HEK293T (cell line): ENCODE measurements at places on chromosomes 4 and X.

DNA sequence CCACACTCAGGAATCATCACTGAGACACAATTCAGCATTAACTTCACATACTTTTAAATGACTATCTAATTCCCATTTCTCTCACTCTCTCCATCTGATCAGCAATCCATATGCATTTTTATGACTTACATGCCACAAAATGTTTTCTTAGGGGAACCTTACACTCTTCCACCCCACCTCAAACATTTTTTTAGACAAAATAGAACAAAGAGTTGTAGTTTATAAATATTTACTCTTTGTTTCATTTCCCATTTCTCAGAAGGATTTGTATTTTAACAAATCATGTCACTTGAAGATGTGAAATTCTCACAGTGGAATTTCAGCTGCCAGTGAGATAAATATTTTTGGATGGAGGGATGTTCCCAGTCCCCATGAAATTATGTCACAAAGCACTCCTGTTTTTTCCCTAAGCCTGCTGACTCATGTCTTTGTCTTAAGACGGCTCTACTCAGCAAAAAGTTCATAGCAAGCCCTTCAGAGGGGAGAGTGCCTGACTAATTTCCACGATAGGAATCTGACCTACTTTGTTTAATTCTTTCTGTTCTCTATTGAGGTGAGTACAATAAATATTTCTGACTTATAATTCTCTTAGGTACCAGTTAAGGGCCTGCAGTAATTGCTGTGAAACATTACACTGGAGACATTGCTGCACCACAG is 257.7 kb downstream of the THOC2 start:
- no peak for DNase-seq

DNA sequence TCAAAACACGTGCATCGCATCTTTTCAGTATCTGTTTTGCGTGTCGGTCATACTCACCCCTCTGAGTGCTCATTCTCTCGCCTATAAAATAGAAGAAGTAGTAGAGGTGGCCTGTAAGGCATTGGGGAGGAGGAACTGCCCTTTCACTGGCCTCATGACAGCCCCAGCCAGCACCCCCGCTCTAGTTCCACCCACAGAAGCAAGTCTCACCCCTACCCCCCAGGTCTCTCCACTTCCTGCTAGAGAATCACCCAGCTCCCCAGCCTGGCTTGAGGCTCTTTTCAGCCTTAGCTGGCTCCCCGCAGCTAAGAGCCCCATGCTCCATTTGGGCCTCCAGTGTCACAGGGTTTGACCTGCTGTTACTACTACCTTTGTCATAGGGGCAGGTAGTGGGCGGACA is 11.8 kb downstream of the HDAC6 start:
- no peak for DNase-seq

DNA sequence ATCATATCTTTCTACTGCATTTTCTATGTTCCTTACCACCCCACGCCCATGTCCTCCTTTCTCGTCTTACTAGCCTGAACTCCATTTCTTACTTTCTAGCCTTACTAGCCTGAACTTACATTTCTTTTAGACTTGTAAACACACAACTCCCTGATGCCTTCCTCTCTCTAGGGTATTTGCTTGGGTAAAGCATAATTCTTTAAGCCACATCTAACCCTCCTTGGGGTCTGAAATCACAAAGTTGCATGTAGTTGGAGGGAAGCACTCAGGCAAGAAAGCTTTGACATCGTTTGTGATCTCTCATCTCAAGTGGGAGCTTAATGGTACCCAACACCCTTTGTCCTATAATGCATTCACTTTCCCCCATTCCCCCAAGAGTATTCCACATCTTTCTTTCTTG is 124.4 kb downstream of the SPOCK3 start:
- no peak for DNase-seq

DNA sequence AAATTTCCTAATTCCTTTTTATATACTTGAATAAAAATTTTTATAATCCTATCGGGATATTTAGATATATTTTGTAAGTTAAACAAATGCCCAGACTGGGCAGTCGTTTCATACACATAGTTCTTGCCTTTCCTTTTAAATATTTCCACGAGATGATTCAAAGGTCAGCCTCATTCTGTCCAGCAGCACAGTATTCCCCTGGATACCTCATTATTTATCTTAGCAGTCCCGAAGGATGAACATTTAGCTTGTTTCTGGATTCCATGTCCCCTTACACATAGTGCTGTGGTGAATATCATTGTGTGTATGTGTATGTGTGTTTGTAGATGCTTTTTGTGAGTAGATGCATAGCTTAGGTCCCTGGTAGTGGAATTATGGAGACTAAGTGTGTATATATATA is 38.3 kb downstream of the RAPGEF2 start:
- no peak for DNase-seq

GRCh38 chr4:64417974-64418373 is 8.7 kb upstream of the TECRL start:
- no peak for DNase-seq

DNA sequence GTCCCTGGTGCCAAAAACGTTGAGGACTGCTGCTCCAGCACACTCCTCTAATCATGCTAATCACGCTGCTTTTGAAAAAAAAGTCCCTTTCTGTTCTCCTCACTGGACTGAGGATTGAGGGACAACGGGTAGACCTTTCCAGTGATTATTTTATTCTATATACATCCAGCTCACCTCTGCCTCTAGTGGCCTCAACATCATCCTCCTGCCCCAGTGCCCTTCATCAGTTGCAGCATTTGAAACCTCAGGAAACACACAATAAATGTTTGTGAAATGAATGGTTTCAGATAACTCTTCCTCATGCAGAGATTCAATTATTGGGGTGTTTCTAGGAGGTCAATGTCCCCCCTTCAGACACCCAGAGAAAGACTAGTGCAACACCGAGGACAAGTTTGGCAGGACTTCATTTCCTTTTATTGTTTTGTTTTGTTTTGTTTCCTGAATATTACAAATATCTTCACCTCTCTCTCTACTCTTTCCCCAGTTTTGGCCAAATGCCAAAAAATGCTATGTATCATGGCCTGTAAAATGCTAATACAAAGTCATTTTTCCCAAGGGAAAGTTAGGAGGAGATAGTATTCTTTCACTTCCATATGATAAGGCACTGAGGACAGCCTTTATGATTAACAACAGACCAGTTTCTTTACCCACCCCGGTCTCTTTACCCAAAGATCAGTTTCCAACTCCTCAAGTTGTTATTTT is 460.1 kb upstream of the SLIT2 start:
- peak; percentile 33 for DNase-seq

DNA sequence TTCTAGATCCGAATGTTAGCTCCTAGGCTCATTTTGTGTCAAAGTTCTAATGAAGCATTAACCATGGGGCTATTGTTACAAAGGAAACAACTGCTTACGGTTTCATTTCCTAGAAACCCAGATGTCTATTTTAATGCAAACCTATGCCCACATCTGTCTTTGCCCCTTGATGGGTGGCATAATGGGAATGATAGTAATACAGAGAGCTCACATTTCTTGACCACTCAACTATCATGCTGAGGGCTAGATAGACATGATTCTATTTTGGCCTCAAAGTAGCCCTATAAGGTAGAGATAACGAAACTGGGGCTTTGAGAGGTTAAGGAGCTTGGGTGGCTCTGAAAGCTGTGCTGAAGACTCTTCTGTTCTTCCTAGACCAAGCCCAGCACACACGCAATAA is 1.9 kb downstream of the TLR7 start:
- DNase-seq, result no peak

GRCh38 chr4:154009191-154009590 is 220.3 kb upstream of the SFRP2 start:
- DNase-seq, result no peak

DNA sequence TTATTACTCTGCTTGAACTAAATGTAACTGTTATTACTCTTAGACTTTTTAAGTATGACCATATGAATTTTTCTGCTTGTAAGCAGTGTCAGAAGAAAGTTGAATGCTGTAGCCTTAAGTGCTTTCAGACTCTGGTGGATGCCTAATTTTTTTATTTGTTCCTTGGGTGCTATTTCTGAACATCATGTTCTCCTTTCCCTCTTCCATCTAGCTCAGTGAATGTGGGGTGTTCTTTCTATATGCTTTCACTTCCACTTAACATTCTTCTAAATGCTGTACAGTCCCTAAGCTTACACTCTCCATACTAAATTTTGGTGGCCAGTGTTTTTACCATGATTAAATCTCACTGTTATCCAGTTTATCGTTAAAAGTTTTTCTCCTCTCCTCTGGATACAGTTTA is 3.6 kb downstream of the DCK start:
- DNase-seq, result no peak

GRCh38 chr4:116590648-116591047 is 494.7 kb downstream of the TRAM1L1 start:
- DNase-seq, result no peak

DNA sequence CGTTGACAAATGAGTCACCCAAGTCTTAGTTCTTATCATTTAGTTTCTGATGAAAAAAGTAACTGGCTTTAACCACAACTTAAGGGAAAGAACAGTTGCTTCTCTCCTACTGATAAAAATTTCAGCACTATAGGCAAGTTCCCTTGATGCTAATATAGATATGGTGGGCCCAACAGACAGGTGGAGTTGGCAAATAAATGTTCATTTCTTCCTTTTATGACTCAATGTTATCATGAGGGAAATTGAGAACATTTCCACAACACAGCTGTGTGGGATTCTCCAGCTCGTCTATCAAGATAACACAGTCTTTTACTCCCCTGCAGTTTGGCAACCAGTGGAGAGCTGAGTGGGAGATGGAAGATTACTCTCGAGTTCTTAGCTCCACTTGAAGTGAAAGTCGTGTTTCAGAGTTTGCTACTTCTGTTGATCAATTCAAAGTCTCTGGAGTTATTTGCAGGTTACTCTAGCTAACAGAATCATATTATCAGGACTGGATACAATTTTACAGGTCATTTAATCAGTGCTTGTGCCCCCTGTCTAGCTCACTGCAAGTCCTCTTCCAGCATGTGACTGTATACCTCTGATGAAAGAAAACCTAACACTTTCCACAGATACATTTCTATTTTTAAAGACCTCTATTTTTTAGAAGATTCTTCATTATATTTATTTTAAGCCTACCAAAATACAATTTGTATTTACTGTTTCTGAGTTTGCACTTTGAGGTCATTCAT is 270.6 kb upstream of the GK2 start:
- DNase-seq, result no peak

- DNase-seq, result no peak
These were observed 102.2 kb upstream of the NKX1-1 start for GRCh38 chr4:1508161-1509160.

- no peak for DNase-seq
These were observed 7.3 kb upstream of the CSF2RA start for GRCh38 chrX:1261285-1261684.

DNA sequence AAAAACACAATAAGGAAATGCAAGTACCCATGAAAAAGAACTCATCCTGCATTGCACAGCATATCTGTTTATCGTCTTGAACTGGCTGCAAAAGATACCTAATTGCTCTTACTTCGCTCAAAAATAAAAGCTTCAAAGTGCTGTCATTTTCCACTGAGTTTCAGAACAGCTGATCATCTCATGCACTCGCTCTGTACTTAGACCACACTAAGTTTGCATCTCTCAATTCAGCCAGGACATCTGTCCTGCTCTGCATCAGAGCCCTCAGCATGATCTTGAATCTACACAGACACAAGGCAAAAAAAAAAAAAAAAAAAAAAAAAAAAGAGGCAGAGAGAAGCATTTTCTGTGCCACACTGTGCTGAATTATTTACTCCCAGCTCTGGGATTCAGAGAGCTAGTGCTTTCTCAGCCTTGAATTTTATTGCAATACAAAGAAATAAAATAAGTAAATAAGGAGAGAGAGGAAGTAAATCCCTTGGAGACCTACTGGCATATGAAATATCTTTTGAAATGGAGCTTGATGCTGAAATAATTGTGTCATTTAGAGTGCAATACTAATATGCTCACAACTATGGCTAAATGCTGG is 81.3 kb downstream of the PPP1R2C start:
- DNase-seq, result no peak

DNA sequence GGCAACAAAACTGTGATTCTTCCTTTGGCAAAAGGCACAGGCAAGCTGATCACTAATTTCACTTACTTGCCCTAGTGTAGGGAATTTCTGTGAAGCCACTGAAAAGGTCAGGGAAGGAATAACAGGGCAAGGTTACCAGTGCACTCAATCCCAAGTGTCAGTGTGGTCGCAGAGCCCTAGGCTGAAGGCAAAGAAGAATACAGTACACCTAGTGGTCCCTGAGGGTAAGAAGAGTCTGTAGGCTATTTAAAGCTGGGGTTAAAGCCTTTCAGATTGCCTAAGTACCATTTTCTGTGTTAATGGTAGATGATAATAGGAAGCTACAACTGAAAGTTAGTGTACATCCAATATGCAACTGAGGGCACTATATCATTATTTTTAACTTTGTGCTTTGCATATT is 173.6 kb upstream of the NRK start:
- no peak for DNase-seq

DNA sequence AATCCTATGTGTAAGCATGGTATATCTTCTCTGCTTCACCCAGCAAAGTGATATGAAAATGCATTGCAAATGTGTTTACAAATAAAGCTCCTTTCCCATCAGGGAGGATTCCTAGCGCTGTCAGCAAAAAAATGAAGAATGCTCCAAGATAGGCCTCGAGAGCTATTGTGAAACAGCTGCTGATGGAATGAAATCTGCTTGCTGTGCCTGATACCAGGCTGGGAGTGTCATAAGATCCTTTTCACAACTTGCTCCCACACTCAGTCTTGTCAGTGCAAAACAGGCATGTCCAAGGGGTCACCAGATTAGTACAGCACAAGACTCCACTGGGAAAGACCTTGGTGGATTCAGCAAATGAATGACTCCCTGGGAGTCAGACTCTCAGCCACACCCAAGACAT is 34.1 kb downstream of the HNRNPH2 start:
- no peak for DNase-seq

- DNase-seq, result no peak
These were observed 31.0 kb downstream of the TMEM131L start for GRCh38 chr4:153497091-153497531.

DNA sequence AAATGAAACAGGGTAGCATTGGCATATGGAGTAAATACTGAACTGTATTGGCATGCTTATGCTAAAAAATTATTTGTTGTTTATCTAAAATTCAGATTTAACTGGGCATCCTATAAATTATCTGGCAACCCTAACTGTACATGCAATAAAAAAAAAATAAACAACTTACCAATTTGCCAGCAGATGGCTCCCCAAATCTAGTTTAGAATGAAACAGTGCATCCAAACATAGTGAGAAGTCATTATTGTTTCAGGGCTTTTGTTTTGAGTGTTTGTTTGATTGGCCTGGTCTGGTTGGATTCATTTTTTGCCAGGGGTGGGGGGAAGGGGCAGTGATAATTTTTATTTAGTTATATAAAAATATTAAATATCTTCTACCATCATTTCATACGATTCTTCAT is 12.8 kb upstream of the NSUN7 start:
- DNase-seq, result peak; percentile 9

- no peak for DNase-seq
These were observed 10.2 kb downstream of the BBS7 start for GRCh38 chr4:121860121-121860520.

DNA sequence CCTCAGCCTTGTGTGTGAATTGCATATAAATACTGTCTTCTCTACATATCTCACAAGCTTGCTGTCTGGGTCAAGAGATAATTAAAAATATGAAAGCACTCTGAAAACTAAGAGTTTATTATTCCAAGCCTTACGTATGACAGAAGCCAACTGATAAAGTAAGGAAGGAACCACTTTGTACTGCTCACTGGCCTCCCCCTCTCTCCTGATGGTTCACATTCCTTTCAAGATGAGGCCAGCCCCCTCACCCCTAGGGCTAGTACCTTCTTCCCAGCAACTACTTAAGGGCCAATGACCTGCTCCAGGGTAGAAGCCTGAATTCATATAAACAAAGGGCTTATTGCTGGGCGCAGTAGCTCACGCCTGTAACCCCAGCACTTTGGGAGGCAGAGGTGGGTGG is 5.4 kb upstream of the SOWAHD start:
- DNase-seq, result no peak

GRCh38 chrX:13470685-13470977 is 98.8 kb upstream of the EGFL6 start:
- no peak for DNase-seq
